Stimulated activated CD8-positive, alpha-beta memory T cell treated with anti-CD3 and anti-CD28 coated beads, Interleukin-4, amount 100 ng/mL, for 4 hours (primary cell): ENCODE measurements at places on chromosomes 3 and 15.

- DNase-seq = no peak
Measured at GRCh38 chr15:63037976-63038720, 4.4 kb upstream of the TPM1 start.

- no peak for DNase-seq
Measured at GRCh38 chr15:95739131-95739530, 591.4 kb upstream of the NR2F2 start.

- no peak for DNase-seq
Measured at GRCh38 chr3:55802816-55803215, 315.7 kb upstream of the WNT5A start.

GRCh38 chr15:75738647-75739325 is 26.1 kb upstream of the CSPG4 start:
- peak; percentile 77 for DNase-seq

DNA sequence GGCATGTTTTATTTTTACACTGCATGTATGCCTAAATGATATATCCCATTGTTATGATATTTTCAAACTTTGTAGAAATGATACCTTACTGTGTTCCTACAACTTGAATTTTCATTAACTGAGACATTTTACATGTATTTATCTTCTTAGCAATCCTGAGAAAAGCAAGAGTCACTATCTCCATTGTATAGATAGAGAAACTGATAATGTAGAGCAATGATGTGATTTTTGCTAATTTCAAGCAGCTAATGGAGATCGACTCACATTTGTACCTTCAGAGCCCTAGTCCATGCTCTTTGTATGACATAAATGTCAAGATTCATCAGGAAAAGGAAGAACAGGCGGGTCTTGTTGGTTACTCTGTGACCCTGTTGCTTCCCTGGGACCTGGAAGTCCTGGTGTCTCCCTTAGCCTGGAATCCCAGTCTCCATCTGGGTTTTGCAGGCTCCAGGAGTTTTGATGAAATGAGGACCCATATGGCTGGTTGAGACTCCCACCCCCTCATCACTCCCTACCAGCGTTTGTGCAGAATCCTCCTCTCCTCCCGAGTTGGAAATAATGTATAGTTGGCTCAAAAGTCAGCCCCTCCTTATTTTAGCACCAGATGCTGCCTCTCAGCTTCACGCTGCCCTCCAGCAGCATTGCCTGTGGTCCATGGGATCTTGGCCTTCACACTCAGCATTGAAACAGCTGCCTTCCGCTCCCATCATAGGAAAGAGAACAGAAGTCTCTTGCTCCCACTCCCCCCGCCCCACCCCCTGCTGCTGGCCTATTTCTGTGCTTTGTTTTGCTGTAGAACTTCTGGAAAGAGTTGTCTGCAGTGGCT is 67.1 kb downstream of the APBA2 start:
- DNase-seq = no peak

- no peak for DNase-seq
Measured at GRCh38 chr3:73600293-73600938, 24.3 kb downstream of the PDZRN3 start.

DNA sequence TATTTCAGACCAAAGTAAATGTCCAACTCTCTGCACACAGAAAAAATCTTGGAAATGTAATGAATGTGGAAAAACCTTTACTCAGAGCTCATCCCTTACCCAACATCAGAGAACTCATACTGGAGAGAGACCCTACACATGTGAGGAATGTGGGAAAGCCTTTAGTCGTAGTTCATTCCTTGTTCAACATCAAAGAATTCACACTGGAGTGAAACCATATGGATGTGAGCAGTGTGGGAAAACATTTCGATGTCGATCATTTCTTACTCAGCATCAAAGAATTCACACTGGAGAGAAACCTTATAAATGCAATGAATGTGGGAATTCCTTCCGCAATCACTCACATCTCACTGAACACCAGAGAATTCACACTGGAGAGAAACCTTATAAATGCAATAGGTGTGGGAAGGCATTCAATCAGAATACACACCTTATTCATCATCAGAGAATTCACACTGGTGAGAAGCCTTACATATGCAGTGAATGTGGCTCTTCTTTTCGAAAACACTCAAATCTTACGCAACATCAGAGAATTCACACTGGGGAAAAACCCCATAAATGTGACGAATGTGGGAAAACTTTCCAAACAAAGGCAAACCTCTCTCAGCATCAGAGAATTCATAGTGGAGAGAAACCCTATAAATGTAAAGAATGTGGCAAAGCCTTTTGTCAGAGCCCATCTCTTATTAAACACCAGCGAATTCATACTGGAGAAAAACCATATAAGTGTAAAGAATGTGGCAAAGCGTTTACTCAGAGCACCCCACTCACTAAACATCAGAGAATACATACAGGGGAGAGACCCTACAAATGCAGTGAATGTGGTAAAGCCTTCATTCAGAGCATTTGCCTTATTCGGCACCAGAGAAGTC is 8.0 kb upstream of the ZNF501 start:
- no peak for DNase-seq

- no peak for DNase-seq
Measured at GRCh38 chr3:37386627-37387230, 212.3 kb upstream of the LRRFIP2 start.

GRCh38 chr3:48565591-48566400 is 2.2 kb upstream of the UCN2 start:
- DNase-seq = no peak

GRCh38 chr3:99716463-99716995 is 78.1 kb downstream of the COL8A1 start:
- DNase-seq = no peak

GRCh38 chr15:81643771-81644170 is 269.8 kb upstream of the TMC3 start:
- no peak for DNase-seq

GRCh38 chr3:48634661-48635221 is 520 bp downstream of the SLC26A6 start:
- DNase-seq = peak; percentile 42

DNA sequence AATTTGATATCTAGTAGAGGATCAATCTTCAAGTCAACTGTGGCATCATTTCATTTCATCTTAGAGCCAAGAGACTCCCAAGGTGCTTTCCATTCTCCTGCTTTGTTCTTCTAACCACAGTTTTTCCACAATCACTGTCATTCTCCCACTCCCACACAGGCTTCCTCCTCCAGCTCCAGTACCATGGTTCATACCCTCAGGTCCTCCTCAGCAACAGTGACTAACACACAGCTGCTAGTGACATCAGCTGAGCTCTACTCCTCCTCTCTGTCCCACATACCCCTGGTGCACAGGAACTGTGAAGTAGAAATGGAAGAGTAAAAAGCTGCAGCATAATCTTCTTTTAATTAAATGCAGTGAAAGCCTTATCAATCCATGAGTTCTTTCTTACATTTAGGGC is 200.2 kb upstream of the DPH6 start:
- DNase-seq = no peak

- DNase-seq = no peak
Measured at GRCh38 chr3:189839576-189839975, 208.4 kb downstream of the TP63 start.

GRCh38 chr3:189269365-189269764 is 97.6 kb downstream of the TPRG1 start:
- DNase-seq = no peak

DNA sequence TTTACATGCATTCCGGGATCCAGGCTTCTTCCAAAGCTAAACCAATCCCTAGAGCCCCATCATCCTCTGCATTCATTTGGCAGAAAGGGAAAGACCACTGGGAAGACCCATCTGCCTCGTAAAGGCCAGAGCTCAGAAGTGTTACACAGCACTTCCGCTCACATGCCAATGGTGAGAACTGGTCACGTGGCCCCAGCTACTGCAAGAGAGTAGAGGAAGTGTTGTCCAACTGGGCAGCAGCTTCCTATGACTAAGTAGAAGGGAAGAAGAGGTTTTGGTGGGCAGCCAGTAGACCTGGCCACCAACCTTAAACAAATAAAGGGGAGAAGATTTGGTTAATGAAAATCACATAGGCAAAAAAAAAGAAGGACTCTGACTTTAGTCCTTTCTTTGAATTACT is 74.4 kb upstream of the PPP2R3A start:
- DNase-seq = no peak

DNA sequence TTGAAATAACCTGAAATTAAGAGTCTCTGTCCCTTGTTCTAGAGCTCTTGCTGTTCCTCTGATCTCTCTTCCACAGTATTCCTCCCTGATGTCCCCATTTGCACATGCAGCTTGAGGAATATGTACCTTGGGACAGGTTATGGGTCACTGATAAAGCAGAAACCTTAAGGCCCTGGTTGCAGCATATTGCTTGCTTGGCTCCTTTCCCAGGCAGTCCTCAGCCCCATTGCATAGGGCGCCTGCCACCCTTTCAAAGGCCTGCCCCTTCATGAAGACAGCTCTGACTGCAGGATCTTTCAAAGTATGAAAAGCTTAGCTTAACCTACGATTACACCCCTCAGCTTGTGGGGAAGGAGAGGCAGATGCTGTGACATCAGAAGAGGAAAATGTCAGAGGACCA is 51.6 kb downstream of the WDR76 start:
- no peak for DNase-seq

DNA sequence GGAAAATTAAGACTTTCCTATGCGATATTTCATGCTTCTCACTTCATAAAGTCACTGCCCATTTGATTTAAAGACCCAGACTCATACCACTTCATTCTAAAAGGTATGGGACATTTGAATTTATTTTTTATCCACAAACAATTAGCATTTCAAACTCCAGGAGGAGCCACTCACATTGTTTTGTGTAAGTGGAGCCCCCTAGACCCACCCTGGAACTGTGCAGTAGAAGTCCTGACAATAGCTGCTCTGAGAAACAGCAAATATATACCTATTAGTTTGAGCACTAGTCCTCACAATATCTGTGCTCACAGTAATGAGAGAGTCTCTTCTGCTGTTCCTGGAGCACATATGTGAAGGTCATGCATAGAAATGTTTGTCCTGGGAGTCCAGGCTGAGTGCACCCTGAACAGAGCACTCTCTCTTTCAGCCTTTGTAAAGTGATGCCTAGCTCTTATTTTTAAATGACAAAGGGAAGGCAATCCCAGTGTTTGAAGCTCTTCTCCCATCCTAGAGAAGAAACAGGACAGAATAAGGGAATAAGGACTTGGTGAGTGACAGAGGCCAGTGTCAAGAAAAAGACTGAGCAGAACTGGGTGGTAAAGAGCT is 127.5 kb upstream of the STRIT1 start:
- no peak for DNase-seq

DNA sequence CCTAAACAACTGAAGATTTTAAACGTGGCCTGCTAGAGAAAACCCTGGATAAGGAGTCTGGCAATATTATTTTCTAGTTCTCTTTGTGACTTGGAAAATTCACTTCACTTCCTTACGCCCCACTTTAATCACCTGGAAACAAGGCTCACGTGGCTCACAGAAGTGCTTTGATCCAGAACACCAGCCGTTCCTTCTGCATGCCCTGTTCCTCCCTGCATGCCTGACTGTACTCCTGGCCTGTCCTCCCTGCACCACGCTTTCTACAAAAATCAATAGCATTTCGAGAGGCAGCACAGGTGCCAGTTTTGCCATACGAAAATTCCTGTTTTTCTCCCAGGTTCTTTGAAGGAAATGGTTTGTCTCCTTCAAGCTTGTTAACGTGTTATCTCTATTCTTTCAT is 474.2 kb upstream of the RGMA start:
- no peak for DNase-seq

- DNase-seq = no peak
Measured at GRCh38 chr15:99123713-99124451, 19.0 kb downstream of the SYNM start.

DNA sequence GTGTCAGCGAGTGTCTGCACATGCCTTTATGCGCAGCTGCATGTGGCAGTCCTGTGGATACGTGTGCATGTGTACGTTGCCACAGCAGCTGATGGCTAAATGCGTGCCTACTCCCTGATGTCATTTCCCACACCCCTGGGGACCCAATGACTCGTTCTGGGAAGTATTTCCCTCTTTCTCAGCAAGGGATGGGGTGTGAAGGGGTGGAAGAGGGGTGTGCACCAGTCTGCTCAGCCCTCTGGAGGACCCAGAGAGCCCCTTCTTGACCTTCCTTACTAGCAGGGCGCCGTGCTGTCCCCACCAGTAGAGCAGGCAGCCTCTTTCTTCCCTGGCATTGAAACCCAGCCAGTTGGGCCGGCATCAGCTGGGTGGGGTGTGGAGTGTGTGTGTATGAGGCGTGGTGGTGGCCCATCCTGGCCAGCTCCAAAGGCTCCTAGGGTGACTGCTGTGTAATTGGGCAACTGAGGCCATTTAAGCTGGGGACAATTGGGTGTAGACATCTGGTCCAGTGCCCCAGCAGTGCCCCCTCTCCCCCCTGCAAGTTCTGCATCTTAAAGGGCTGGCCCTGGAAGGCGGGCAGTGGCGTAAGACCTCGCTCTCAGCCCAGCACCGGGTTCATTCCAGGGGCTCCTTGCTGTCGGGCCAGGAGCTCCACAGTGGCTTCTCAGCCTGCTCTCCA is 19.2 kb downstream of the SNX33 start:
- DNase-seq = no peak

GRCh38 chr15:39907216-39907615 is 12.8 kb downstream of the GPR176 start:
- no peak for DNase-seq

DNA sequence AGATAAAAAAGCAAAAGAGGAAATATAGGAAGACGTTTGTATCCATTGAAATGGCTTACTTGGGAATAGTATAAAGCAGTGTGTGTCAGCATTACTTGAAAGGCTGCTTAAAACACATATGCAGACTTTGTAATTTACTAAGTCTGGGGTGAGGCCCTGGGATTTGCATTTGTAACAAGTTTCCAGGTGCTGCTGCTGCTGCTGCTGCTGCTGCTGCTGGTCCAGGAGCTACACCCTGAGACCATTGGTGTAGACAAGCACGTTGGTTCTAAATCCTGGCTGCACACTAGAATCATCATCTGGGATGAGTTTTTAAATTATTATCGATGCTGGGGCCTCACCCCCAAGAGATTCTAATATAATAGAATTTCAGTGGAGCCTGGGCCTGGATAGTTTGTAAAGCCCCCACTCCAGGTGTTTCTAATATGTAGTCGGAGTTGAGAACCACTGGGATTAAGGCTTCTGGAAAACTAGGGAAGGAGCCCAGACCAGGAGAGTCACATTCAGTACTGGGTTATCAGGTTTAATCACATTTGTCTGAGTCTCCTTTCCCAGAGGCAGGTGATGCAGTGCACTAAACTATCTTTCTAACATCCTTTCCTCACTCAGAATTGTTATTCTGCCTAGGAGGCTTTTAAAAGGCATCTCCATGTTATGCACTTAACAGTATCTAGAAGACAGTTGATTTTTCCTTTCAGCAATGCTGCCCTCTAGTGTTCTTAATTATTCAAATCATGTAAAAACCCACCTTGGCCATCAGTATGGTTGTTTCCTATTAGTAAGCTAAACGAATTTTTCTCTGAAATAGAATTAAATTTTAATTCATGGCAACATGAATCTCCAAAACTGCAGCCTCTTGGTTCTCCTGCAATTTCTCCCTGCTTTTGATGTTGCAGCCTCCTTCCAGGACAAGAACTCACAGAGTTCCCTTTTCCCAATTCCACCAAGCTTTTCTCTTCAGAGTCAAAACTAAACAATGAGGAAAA is 45.4 kb downstream of the SSR3 start:
- DNase-seq = no peak
